ENCODE measurements at places on chromosomes 1 and 21.

DNA sequence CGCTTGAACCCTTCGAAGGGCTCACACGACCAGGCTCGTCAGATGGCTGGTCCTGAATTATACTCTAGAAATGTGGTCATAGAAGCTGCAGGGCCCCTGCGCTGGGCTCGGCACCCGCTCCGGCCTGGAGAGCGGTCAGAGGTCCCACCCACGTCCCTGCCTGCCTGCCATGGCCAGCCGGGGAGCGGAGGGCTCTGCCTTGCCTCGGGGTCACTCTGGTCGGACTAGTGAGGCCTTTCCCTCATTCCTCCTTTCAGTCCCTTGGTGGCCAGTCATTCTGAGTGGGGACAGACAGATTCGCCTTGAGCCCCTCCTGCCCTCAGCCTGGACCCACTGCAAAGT lies 529 bp upstream of the MARCKSL1 start:
- DNase-seq = no peak

DNA sequence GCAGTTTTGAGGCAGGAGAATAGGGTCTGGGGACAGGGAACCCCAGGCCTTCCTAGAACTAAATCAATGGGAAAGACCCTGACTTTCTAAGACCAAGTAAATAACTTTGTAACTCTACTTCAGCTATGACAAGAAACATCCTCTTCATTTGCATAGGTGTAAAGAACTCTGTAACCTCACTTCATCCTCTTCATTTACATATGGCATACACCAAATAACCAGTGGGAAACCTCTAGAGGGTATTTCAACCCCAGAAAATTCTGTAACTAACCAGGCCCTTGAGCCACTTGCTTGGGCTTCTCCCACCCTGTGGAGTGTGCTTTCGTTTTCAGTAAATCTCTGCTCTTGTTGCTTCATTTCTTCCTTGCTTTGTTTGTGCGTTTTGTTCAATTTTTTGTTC lies 495.6 kb downstream of the SIPA1L2 start:
- no peak for DNase-seq

- DNase-seq = peak; percentile 67
These were observed 9.6 kb downstream of the ACKR1 start for GRCh38 chr1:159214149-159214760.

GRCh38 chr1:57489358-57490036 lies 65.6 kb upstream of the DAB1 start:
- DNase-seq = peak; percentile 29

GRCh38 chr1:170696591-170697290 lies 32.8 kb downstream of the PRRX1 start:
- no peak for DNase-seq

DNA sequence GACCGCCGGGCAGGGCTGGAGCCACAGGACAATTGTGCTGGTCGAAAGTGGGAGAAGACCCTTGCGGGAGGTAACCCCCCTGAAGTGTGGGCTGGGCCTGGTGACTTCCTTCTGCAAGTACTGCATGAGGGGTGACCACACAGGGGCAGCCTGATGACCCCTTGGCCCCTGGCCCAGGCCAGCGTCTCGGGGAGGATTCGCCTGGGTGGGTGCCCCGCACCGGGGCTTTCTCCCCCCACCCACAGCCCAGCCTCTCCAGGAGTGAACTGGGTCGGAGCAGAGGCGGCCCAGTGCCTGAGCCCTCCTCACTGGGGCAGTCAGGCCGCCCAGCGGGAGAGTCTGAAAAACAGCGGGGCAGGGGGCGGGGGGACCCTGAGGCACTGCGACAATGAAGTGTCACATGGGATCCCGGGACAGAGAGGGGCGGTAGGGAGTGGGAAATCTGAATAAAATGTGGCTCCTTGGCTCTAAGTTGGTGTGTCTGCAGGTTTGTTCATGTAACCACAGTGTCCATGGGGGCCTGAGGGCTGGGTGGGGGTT lies 1.6 kb upstream of the DNMT3L start:
- DNase-seq = no peak
